ENCODE measurements at places on chromosomes 6 and 20. TPM values are rescaled to one million over a fixed set of nuclear protein-coding genes. Genes with fewer than 3 reads are reported as not detected.
A peak's percentile ranks its signal among the peaks of the same experiment; 100 is the strongest.

CEP43 gene
- total RNA-seq, result 34.9 TPM

GRCh38 chr20:36384022-36384619 is 78.0 kb downstream of the DLGAP4 start:
- DNase-seq, result peak; percentile 60
- peaks cover 86% of the 10 kb centered on the region for H3K27me3 ChIP-seq
- H3K36me3 ChIP-seq, result no peaks in the 10 kb centered on the region
- H3K4me1 ChIP-seq, result no peaks in the 10 kb centered on the region

GRCh38 chr6:20038410-20039204 is 173.7 kb downstream of the MBOAT1 start:
- no peak overlapping the region for H3K27ac ChIP-seq
- DNase-seq, result peak; percentile 35
- peaks cover 10% of the 10 kb centered on the region for H3K27me3 ChIP-seq
- H3K4me3 ChIP-seq, result no peak overlapping the region
- H3K36me3 ChIP-seq, result no peaks in the 10 kb centered on the region

PGC gene
- total RNA-seq, result not detected

EPB41L1 gene
- total RNA-seq, result 184 TPM

- no peak overlapping the region for H3K4me3 ChIP-seq
- DNase-seq, result no peak
- H3K27ac ChIP-seq, result no peak overlapping the region
Measured at GRCh38 chr6:81940451-81940985, 188.0 kb upstream of the TENT5A start.

DNA sequence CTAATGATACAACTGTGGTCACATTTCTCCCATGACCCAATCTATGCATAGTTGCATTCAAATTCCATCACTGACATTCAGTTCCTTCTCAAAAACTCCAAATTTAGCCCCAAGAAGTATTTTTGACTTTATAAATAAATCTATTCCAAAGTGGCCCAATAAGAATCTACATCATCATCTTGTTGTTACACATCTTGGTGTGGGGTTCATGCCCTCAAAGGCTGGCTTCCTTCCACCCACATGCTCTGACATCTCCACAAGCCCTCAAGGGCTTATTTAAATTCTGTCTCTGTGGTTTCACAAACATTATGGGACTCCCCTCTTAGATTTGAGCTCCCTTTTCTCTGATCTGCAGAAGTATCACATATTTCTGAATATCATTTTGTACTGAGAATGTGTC is 585.3 kb upstream of the BTBD3 start:
- no peak overlapping the region for H3K27ac ChIP-seq
- no peaks in the 10 kb centered on the region for H3K36me3 ChIP-seq
- peaks cover 9% of the 10 kb centered on the region for H3K4me1 ChIP-seq
- no peaks in the 10 kb centered on the region for H3K27me3 ChIP-seq
- no peak for DNase-seq
- H3K4me3 ChIP-seq, result no peak overlapping the region

- H3K27ac ChIP-seq, result no peak overlapping the region
- no peaks in the 10 kb centered on the region for H3K4me1 ChIP-seq
- no peaks in the 10 kb centered on the region for H3K36me3 ChIP-seq
Measured at GRCh38 chr6:4531406-4531805, 244.8 kb upstream of the CDYL start.

- H3K27me3 ChIP-seq, result peaks cover 91% of the 10 kb centered on the region
- H3K4me1 ChIP-seq, result no peaks in the 10 kb centered on the region
- no peak overlapping the region for H3K27ac ChIP-seq
- H3K4me3 ChIP-seq, result no peak overlapping the region
Measured at GRCh38 chr6:40328986-40329545, 258.1 kb downstream of the LRFN2 start.

BHLHE23 gene
- not detected for total RNA-seq

- H3K36me3 ChIP-seq, result no peaks in the 10 kb centered on the region
- H3K4me3 ChIP-seq, result no peak overlapping the region
- H3K4me1 ChIP-seq, result no peaks in the 10 kb centered on the region
- DNase-seq, result no peak
- H3K27me3 ChIP-seq, result no peaks in the 10 kb centered on the region
Measured at GRCh38 chr6:129269891-129270290, 387.0 kb downstream of the LAMA2 start.

DNA sequence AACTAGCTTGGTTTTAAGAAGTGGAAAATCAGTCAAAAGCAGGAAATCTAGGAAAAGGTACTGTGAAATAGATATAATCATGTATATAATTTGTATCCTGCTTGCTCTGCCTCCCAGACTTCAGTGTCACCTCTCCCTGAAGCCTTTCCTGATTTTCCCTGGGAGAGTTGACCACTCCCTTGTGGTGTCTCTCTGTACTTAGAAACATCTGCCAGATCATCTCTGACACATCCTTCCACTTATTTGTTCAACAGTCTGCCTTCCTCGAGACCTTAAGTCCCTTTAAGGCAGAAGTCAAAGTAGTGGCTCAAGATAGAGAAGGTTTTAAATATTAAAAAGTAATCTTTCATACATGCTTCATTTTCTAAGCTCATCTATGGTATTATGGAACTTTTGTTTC is 236.5 kb downstream of the CDKAL1 start:
- H3K4me3 ChIP-seq, result no peak overlapping the region
- no peaks in the 10 kb centered on the region for H3K4me1 ChIP-seq
- DNase-seq, result no peak
- no peak overlapping the region for H3K27ac ChIP-seq
- no peaks in the 10 kb centered on the region for H3K27me3 ChIP-seq

GRCh38 chr20:3864518-3864917 is 17.9 kb downstream of the MAVS start:
- DNase-seq, result no peak
- no peak overlapping the region for H3K27ac ChIP-seq
- no peaks in the 10 kb centered on the region for H3K27me3 ChIP-seq
- H3K36me3 ChIP-seq, result peaks cover 47% of the 10 kb centered on the region
- H3K4me3 ChIP-seq, result no peak overlapping the region

KHDRBS2 gene
- not detected for total RNA-seq

GRCh38 chr6:153172815-153173214 is 41.7 kb upstream of the RGS17 start:
- H3K4me1 ChIP-seq, result peaks cover 20% of the 10 kb centered on the region
- no peaks in the 10 kb centered on the region for H3K36me3 ChIP-seq

GRCh38 chr6:150681578-150682395 is 82.1 kb downstream of the PLEKHG1 start:
- H3K27me3 ChIP-seq, result no peaks in the 10 kb centered on the region
- H3K4me1 ChIP-seq, result no peaks in the 10 kb centered on the region
- H3K4me3 ChIP-seq, result no peak overlapping the region
- H3K36me3 ChIP-seq, result no peaks in the 10 kb centered on the region
- H3K27ac ChIP-seq, result no peak overlapping the region

DNA sequence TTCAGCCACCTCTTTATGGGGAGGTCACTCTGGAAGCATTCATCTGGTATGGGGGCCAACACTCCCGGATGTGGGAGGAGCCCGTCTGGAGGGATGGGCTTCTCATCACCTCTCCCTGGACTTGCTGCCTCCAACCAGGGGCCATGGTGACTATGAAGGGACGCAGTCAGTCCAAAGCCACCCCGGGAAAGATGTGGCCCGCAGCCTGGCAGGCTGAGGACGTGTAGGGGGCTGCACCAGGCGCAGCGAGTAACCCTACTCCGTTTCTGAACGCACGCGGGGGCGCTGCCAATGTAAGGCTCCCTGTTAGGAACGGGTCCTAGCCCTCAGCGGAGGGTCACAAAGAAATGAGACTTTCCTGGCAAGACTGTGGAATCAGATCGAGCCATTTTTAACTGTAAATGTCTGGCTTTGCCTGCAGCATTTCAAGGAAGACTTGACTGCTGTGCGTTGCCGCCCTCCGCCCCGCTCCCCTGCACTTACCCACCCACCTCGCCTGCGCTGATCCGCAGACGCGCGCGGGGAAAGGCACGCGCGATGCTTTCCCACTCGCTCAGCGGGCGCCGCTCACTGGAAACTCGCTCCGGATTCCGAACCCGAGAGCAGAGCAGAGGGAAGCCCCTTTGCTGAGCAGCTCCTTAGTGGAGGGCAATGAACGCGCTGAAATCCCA is 55.1 kb downstream of the IL20RA start:
- H3K27ac ChIP-seq, result no peak overlapping the region
- H3K4me3 ChIP-seq, result peak overlapping the region; percentile 66
- peaks cover 25% of the 10 kb centered on the region for H3K4me1 ChIP-seq
- no peaks in the 10 kb centered on the region for H3K27me3 ChIP-seq
- DNase-seq, result peak; percentile 15

CFAP206 gene
- total RNA-seq, result 0.24 TPM

DNA sequence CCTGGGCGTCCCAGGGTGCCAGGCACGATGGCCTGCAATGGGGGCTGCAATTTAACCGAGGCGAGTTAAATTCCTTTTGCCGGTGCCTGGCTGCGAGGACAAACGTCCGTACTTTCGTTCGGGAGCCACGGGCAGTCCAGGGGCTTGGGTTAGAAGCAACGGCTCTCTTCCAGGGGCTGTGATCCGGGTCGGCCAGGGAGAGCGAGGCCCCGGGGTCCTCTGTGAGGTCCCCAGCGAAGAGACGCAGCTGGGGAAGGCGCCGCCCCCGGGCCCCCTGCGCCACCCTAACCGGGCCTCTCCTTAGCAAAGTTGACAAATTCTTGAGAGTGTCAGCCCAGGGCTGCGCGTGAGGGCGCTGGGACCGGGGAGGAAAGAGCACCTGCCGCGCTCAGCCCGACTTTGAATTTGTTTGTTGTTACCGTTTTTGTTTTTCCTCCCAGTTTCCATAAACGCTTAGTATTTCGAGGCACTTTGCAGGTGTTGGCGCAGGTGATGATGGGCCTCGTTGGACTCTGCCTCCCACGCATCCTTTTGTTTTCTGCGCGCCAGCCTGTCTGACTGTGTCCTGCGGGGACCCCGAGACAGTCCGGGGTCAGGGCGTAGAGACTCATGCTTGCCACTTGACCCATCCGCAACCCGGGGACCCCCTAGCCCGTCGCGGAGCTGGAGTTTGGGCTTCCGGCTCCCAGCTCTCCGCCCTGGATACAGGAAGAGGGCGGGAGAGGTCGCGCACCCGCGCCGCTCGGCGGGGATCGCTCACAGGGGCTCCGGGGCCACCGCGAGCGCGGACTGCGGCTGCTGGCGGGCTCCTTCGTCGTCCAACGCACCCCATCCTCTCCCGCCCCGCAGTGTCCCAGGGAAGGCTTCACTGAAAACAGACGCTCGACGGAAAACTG is 5.8 kb downstream of the OLIG3 start:
- H3K27me3 ChIP-seq, result peaks cover 39% of the 10 kb centered on the region
- DNase-seq, result no peak
- no peaks in the 10 kb centered on the region for H3K36me3 ChIP-seq
- no peak overlapping the region for H3K27ac ChIP-seq

DNA sequence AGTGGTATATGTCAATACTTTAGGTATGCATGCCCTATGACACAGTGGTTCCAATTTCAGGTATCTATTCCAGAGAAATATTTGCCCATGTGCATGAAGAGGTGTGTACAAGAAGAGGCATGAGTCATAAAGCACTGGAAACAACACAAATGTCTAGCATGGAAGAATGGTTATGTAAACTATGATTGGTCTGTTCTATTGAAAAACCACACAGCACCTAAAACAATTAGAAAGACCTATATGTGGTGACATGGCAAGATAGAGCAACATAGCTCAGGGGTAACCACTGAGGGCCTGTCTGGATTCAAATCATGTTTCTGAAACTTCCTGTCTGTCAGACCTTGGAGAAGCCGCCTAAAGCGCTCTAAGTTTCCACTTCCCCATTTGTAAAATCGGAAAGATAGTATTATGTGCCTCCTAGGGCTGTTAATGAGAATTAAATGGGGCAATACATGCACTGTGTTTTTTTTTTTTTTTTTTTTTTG is 76.0 kb upstream of the SHLD1 start:
- no peaks in the 10 kb centered on the region for H3K36me3 ChIP-seq
- peaks cover 9% of the 10 kb centered on the region for H3K27me3 ChIP-seq
- H3K4me1 ChIP-seq, result peaks cover 6% of the 10 kb centered on the region

DNA sequence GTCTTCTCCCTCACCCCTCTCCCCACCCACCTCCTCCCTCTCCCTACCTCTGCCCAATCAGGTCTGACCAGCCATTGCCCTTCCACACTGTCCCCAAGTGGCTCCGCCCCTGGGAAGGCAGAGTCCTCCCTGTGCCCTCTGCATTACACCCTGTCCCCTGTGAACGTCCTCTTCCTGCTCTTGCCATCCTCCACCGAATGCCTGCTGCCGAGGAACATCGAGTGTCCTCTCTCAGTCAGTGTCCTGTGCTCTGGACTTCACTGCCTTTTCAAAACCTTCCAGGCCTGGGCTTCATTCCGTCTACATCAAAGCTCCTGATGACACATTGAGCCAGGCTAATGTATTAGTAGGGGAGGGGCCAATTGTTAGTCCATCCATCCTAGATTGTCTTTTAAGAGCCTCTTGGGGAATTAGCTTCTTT is 3.3 kb upstream of the PACSIN1 start:
- H3K27me3 ChIP-seq, result peaks cover 39% of the 10 kb centered on the region
- DNase-seq, result peak; percentile 80
- H3K4me3 ChIP-seq, result peak overlapping the region; percentile 10

GRCh38 chr20:45850926-45851325 is 6.3 kb downstream of the ACOT8 start:
- DNase-seq, result no peak
- no peak overlapping the region for H3K27ac ChIP-seq
- H3K4me3 ChIP-seq, result no peak overlapping the region
- H3K36me3 ChIP-seq, result peaks cover 8% of the 10 kb centered on the region
- no peaks in the 10 kb centered on the region for H3K27me3 ChIP-seq

DNA sequence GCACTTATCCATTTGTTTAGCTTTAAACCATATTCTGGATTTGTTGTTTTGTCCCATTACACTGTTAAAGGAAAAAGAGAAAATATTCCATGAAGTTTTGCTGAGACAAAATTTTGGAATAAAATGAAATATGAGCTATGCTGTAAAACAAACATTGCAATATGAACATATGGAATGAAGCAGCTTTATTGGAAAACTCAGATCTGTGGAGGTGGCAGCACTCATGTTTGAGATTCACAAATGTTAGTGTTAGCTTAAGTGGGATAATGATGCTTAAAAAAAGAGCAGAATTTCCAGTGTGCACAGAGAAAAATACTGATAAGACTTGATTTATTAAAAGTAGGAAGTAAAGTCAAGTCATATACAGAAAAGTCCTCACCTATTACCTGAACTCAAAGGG is 196.2 kb downstream of the BCKDHB start:
- H3K4me1 ChIP-seq, result no peaks in the 10 kb centered on the region
- H3K27me3 ChIP-seq, result no peaks in the 10 kb centered on the region
- H3K36me3 ChIP-seq, result no peaks in the 10 kb centered on the region

CCN6 gene
- not detected for total RNA-seq

- H3K27ac ChIP-seq, result no peak overlapping the region
- no peaks in the 10 kb centered on the region for H3K27me3 ChIP-seq
- H3K36me3 ChIP-seq, result no peaks in the 10 kb centered on the region
- no peak overlapping the region for H3K4me3 ChIP-seq
Measured at GRCh38 chr20:60970601-60971000, 281.5 kb upstream of the CDH4 start.

Data from Calu3 (cell line).